ENCODE measurements at places on chromosomes 4 and X.

DNA sequence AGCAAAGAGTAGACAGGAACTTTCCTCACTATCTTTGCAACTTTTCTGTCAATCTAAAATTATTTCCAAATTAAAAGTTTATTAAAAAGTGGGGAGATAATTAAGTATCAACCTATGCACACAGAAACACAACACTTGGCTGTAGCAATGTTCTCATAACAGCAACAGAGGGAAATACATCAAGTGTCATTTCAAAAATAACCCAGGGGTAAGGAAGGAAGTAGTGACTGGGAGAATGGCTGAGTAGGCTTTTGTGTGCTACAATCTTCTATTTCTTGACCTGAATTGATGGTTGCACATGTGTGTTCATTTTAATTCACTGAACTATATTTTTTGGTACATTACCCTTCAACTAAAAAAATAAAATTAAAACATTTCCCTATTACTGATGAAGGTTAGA is 67.5 kb downstream of the ABCG2 start:
- no peak for DNase-seq

- DNase-seq: no peak
Measured at GRCh38 chrX:48636776-48637175, 39.5 kb downstream of the WDR13 start.

DNA sequence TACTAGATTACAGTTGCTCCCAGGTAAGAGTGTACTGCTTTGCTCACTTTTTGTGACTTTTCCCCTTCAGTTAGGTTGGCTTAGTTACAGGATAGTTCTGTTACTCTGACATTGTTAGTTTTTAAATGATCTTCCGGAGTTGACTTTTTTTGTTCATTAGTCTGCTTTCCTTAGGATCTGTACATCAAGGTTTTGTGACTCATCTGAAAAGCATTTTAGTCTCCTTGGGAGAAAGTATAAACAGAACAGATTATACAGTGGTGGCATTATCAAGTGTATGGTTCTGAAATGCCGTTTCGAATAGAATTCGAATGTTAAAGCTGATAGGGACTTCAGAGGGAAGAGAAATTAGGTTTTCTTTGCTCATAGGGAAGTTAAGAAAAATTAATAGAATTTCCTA is 63.3 kb downstream of the USP9X start:
- peak; percentile 79 for DNase-seq

GRCh38 chr4:62119195-62119594 is 919.1 kb downstream of the ADGRL3 start:
- no peak for DNase-seq

DNA sequence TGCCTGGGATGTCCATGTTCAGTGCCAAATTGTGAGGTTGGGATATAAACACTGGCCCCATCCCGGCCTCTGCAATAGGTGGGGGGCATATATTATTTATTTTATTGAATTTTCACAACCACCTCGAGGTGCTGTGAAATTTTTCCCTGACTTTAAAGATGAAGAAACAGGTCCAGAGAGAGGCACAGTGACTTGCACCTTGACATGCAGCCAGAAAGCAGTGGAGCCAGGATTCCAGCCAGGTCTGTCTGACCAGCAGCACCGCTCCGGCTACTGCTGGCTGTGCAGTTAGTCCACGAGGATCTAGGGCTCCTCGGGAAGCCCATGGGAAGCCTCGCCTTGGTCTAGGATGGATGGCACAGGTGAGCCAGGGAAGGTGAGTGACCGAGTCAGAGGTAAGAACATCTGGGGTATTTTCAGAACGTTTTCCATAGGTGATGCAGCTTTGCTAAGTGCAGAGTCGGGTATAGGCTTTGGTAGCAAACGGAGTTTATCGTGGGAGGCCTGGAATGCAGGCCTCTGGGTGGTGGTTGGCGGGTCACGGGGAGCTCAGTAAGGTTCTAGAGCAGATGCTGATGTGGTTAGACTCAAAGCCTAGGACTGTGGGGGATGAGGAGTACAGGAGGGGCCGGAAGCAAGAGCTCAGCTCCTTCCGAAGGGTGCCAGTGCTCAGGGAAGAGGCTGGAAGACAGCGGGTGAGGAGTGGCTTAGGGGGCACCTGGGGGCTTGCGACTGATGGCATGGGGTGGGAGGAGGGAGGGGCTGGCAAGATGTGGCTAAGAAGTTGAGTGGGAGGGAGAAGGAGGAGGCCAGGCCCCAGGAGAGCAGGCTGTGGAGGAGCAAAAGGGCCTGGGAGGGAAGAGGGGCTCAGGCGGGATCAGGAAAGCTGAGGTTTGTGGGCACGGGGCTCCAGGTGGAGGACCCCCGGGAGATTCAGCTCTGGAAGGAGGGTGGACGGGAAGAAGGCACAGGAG is 107.7 kb upstream of the LRPAP1 start:
- no peak for DNase-seq

DNA sequence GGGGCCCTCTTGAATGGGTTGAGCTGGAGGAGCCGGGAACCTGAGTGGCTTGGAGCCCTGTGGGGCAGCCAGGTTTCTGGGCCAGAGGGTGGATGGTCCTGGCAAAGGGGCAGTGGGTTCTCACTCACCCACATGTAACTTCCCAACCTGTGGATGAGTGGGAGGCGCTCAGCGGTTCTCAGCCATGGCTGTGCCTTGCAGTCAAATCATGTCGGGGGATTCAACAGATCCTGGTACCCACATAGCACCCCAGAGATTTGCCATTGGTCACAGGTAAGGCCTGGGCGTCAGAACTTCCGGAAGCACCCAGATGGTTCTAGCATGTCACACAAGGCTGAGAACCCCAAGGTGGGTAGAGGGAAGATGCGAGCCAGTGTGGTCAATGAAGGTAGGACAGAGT is 21.9 kb upstream of the CLCN4 start:
- DNase-seq: no peak

- peak; percentile 6 for DNase-seq
Measured at GRCh38 chr4:8414377-8414776, 26.1 kb downstream of the ACOX3 start.

DNA sequence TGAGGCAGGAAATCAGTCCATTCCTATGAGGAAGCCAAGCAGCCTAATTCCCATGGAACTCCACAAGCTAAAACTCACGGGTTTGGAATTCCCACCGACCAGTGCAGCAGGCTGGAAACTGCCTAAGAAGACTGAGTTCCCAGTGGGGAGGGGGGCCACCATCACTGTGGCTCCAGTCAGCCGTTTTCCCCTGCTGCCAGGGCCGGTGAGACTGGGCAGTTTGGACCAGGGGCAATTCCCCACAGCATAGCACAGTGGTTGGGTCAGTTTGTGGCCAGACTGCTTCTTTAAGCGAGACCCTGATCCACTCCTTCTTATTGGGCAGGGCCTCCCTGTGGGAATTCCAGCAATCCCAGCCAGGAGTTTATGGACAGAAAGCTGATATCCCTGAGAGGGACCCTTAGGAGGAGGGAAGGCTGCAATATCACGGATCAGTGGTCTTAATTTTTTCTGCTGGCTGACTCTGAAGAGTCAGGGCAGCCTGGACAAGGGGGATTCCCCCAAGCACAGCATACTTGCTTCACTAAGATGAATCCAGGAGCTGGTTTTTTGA is 20.7 kb downstream of the PAGE5 start:
- DNase-seq: no peak

- no peak for DNase-seq
Measured at GRCh38 chr4:17469931-17470674, 41.8 kb downstream of the QDPR start.

GRCh38 chr4:16329125-16329796 is 103.0 kb upstream of the TAPT1 start:
- DNase-seq: no peak

GRCh38 chr4:64330143-64330542 is 79.1 kb downstream of the TECRL start:
- DNase-seq: peak; percentile 20

GRCh38 chr4:13527981-13528820 is 16.1 kb downstream of the NKX3-2 start:
- no peak for DNase-seq

- no peak for DNase-seq
Measured at GRCh38 chr4:121958777-121959176, 6.9 kb upstream of the TRPC3 start.

DNA sequence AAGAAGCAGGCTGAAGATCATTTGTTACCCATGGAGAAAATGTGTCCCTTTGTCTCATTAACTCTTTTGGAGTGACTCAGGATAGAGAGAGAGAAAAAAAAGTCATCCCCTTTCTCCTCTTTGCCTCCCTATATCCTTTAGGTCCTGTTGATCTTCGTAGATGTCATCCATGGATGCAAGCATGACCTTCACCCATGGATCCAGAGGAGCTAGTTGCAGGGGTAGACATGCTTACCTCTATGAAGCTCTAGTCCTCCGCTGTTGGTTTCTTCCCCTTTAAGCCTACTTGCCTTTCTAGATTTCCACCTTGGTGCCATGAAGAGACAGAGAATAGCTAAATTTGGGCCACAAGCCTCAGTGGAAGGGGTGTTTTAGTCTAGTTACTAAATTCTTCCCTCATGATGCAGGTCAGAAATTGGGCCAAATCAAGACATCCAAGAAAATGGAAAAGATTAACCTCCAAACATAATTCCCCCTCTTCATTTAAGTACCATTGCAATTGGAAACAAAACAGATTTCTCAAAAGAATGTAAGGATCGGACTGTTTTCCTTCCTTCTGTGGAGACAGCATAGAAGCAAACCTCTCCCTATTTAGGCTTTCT is 178.4 kb downstream of the TECRL start:
- peak; percentile 15 for DNase-seq

- DNase-seq: peak; percentile 32
Measured at GRCh38 chrX:150570512-150570911, 2.1 kb downstream of the MTM1 start.

GRCh38 chr4:38442073-38442788 is 221.8 kb upstream of the KLF3 start:
- DNase-seq: no peak

Measured in PC-3 (cell line).